GM23248 (cell line): ENCODE measurements at places on chromosomes 3 and 15. TPM values are rescaled to one million over a fixed set of nuclear protein-coding genes. Genes with fewer than 3 reads are reported as not detected.

DNA sequence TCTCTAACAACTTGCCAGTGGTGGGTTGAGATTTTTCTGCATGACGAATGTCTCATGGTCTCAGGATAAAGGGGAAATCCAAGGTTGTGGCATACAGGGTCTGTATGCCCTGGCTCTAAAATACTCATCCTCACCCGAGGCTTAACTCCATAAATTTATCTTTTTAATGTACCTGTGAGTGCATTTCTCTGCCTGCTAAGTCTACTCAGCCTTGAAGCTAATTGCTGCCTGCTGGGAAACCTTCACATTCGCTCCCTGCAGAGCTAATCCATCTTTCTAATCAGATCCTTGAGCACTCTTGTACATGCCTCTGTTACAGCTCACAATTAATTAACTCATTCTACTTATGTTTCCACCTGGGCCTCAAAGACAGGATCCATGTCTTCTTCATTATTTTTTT, 93.8 kb downstream of the CMSS1 start:
- H3K27ac ChIP-seq: no peak overlapping the region
- no peaks in the 10 kb centered on the region for H3K27me3 ChIP-seq
- H3K36me3 ChIP-seq: no peaks in the 10 kb centered on the region

- peak; percentile 64 for DNase-seq
- H3K27me3 ChIP-seq: no peaks in the 10 kb centered on the region
- peaks cover 64% of the 10 kb centered on the region for H3K36me3 ChIP-seq
- peak overlapping the region; percentile 46 for H3K27ac ChIP-seq
- H3K4me3 ChIP-seq: no peak overlapping the region
Measured at GRCh38 chr15:66498501-66499386, 1.2 kb upstream of the SNAPC5 start.

- no peak for DNase-seq
- H3K4me1 ChIP-seq: peaks cover 10% of the 10 kb centered on the region
- no peak overlapping the region for H3K27ac ChIP-seq
- H3K4me3 ChIP-seq: no peak overlapping the region
- H3K27me3 ChIP-seq: no peaks in the 10 kb centered on the region
Measured at GRCh38 chr15:33016405-33017024, 178.0 kb downstream of the FMN1 start.

DNA sequence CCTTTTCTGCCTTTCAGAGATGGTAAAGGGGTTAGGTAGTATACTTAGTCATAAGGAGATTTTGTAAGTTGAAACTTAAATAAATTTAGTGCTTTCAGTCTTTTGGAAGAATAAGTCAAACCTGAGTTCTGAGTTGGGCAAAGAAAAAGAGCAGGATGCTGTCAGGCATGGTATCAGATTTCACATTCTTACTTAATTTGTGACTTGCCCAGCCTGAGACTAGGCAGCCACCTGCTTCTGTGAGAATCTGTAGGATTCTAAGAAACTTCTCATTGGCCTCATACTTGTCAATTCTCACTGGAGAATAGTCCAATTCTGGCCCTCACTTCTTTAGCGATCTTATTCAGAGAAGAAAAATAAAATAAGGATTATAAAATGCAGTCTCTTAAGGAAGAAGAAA, 577.5 kb downstream of the DIPK2A start:
- no peaks in the 10 kb centered on the region for H3K4me1 ChIP-seq
- no peak for DNase-seq
- H3K27me3 ChIP-seq: no peaks in the 10 kb centered on the region
- no peak overlapping the region for H3K27ac ChIP-seq
- H3K4me3 ChIP-seq: no peak overlapping the region

DNA sequence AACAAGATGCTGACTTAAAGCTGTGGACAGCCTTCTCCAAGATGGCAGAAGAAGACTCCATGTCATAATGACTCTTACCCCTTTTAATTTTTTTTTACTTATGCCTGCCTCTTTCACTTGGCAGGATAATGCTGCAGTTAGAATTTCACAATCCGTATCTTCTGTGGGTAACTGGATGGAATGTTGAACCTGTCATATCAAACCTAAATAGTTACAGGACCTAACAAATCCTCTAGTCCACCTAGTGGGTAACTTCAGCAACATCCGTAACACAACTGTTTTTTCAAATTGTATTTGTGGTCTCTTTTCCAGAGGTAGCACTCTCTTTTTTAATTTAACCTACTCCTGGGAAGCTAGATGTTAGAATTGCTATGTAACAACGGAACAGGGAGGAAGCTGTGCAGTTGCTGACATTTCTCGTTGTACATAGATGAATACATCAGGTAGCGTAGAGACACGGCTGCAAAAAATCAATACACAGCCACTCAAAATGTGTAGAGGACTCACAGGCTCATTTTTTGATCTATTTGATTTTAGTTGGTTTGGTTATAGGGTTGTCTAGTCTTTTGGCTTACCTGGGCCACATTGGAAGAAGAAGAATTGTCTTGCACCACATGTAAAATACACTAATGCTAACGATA, 43.9 kb upstream of the TRPM1 start:
- DNase-seq: no peak
- no peaks in the 10 kb centered on the region for H3K4me1 ChIP-seq
- H3K27me3 ChIP-seq: no peaks in the 10 kb centered on the region
- H3K4me3 ChIP-seq: no peak overlapping the region
- H3K36me3 ChIP-seq: no peaks in the 10 kb centered on the region
- H3K27ac ChIP-seq: no peak overlapping the region

GRCh38 chr3:194109192-194109863, 26.6 kb upstream of the HES1 start:
- DNase-seq: no peak
- H3K4me1 ChIP-seq: no peaks in the 10 kb centered on the region
- no peak overlapping the region for H3K27ac ChIP-seq
- peaks cover 26% of the 10 kb centered on the region for H3K27me3 ChIP-seq

DNA sequence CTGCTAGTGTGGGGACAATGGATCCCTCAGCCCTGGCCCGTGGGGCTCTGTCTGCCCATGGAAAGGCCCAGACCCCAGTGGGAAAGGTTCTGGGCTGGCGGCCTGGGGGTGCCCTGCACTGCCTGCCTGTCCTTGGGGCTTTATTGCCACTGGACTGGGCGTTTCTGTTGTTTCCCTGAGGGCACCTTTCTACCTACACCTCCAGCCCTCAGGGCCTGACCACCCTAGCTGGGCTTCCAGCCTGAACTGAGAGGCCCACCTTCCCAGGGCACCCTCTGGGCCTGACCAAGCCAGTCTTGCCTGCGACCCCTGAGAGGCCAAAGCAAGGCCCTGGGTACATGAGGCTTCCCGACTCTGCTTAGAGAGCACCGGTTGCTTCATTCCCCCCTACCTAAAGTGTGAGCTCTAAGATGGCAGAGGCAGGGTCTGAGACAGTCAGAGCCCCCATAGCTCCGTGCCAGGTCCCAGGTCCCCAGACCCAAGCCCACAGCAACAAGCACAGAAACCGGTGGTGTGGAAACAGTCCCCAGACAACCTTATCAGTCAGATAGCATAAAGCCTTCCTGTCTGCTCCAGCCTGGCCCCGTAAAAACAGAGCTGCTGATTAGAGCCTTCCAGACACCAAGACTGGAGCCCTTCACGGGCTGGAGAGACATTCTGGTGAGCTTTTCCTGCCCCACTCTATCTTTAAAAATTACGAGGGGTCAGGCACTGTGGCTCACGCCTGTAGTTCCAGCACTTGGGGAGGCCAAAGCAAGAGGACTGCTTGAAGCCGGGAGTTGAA, 102.8 kb downstream of the CHSY1 start:
- no peaks in the 10 kb centered on the region for H3K4me1 ChIP-seq
- no peaks in the 10 kb centered on the region for H3K36me3 ChIP-seq
- no peak overlapping the region for H3K27ac ChIP-seq
- H3K4me3 ChIP-seq: no peak overlapping the region

DNA sequence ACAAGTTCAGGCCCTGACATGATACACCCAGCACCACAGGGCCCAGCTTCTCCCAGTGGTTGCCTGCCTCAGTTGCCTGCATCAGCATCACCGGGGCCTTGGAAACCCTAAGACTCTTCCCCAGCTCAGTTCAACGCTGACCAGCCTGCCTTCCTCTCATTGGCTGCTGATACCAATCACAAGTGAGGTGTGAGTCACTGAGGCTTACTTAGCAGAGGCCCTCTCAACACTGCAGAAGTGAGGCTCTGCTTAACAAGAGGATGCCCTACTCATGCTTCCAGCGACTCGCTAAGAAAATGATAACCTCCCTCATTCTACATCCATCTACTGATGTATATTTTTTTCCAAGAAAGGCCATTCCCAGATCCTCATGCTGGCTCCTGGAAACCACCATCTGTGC, 151.9 kb downstream of the ADAMTS17 start:
- no peak overlapping the region for H3K27ac ChIP-seq
- H3K4me1 ChIP-seq: no peaks in the 10 kb centered on the region
- H3K27me3 ChIP-seq: no peaks in the 10 kb centered on the region
- no peak for DNase-seq

DNA sequence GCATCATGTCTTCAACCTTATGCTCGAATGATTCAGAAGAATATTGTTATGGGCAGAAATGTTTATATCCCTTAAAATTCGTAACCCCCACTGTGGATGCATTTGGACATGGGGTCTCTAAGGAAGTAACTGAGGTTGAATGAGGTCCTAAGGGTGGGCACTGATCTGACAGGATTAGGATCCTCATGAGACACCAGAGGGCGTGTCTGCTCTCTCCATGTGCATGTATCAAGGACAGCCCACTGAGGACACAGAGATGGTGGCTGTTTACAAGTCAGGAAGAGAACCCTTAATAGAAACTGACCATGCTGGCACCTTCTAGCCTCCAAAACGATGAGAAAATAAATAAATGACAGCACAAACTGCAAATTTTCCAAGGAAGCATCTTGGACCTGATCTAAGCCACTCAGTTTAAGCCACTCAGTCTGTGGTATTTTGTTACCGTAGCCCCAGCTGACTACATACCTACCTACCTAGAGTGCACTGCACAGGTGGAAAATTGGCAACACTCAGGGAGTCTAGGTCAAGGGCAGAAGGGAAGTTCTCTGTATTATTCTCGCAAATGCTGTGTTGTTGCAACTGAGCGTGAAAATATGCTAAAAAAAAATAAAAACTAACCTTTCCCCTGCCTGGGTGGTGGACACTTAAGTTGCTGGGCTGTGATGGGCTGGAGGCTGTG, 126.6 kb downstream of the TJP1 start:
- DNase-seq: no peak
- no peaks in the 10 kb centered on the region for H3K27me3 ChIP-seq
- peaks cover 9% of the 10 kb centered on the region for H3K4me1 ChIP-seq
- H3K36me3 ChIP-seq: peaks cover 27% of the 10 kb centered on the region; the same call in 1 of the 2 replicates
- H3K27ac ChIP-seq: no peak overlapping the region

DNA sequence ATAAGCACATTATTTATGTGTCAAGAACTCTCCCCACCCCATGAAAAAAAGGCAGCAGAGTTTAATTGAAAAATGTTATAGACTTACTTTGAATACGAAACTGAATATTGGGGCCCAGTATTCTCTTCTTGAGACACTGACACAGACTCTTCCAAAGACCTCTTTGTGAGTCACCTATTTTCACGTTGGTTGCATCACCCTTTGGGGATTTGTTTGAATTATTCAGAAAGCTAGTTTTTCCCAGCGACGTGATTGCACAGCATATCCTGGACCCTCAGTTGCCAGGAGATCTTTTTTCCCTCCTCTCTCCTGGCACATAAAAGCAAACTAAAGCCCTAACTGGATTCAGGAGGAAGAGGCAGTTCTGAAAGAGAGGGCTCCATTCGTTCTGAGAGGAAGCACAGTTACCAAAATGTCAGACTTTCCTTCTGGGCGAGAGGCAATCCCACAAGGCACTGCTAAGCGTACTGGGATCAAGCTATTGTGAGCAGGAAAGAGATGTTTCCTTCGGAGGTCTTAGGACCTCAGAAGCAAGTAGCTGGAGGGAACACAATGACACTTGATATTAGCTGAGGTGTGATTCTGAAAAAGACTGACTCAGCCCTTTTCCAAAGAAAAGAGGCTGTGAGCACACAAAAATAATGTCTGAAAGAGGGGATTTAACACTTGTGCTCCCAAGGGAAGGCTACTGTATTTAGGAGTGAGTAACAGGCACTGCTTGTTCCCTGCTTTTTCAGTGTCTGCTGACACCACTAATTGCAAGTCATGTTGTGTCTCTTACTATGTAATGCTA, 65.8 kb upstream of the CADPS start:
- no peaks in the 10 kb centered on the region for H3K27me3 ChIP-seq
- peak overlapping the region; percentile 59 for H3K27ac ChIP-seq
- H3K4me1 ChIP-seq: peaks cover 12% of the 10 kb centered on the region
- no peaks in the 10 kb centered on the region for H3K36me3 ChIP-seq

GRCh38 chr3:134869153-134869726, 74.2 kb downstream of the EPHB1 start:
- H3K27ac ChIP-seq: no peak overlapping the region
- no peaks in the 10 kb centered on the region for H3K36me3 ChIP-seq
- no peaks in the 10 kb centered on the region for H3K27me3 ChIP-seq
- H3K4me1 ChIP-seq: no peaks in the 10 kb centered on the region
- DNase-seq: no peak
- H3K4me3 ChIP-seq: no peak overlapping the region

GRCh38 chr15:61116825-61117224, 112.3 kb downstream of the RORA start:
- no peak overlapping the region for H3K4me3 ChIP-seq
- H3K27me3 ChIP-seq: no peaks in the 10 kb centered on the region
- no peaks in the 10 kb centered on the region for H3K36me3 ChIP-seq
- DNase-seq: no peak
- peaks cover 13% of the 10 kb centered on the region for H3K4me1 ChIP-seq

- H3K27me3 ChIP-seq: no peaks in the 10 kb centered on the region
- H3K27ac ChIP-seq: peak overlapping the region; percentile 97
- peak; percentile 39 for DNase-seq
- peak overlapping the region; percentile 98 for H3K4me3 ChIP-seq
Measured at GRCh38 chr3:133575086-133575485, 1.6 kb downstream of the CDV3 start.

- H3K27me3 ChIP-seq: peaks cover 17% of the 10 kb centered on the region
- peak; percentile 89 for DNase-seq
- peak overlapping the region; percentile 37 for H3K27ac ChIP-seq
- H3K4me3 ChIP-seq: no peak overlapping the region
Measured at GRCh38 chr3:63328365-63328764, 50.3 kb downstream of the SYNPR start.

GRCh38 chr15:59244337-59244736, 37.7 kb downstream of the LDHAL6B start:
- no peaks in the 10 kb centered on the region for H3K4me1 ChIP-seq
- DNase-seq: no peak
- H3K36me3 ChIP-seq: peaks cover 25% of the 10 kb centered on the region
- H3K27me3 ChIP-seq: no peaks in the 10 kb centered on the region

DNA sequence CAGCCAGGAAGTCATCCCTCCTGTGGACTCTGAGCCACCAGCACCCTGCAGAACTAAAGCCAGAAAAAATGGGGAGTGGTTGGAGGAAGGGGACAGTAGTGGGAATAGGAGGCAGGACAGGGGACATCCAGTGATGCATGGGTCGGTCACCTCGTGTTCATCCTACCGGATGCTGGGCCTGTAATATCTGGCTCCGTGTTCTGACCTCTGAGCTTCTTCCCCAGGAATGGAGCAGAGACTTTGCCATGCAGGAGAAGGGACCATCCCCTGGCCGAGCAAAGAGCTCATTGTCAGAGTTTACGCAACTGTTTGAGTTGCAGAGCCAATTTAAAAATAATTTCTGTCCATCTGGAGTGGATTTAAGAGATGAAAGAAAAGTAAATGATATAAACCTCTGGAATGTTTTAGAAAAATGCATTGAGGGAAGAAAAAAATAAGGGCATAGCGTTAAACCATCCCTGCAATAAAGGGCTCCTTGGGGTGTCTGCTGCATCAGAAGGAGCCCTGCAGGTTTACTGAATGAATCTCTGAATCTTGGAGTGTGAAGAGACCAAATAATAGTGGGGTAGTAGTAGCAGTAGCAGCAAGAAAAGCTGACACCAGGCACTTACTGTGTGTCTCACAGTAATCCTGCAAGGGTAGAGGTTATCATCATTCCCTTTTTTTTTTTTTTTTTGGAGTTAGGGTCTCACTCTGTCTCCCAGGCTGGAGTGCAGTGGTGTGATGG, 70.9 kb downstream of the AAGAB start:
- peaks cover 19% of the 10 kb centered on the region; the same call in 1 of the 2 replicates for H3K36me3 ChIP-seq
- H3K4me1 ChIP-seq: peaks cover 62% of the 10 kb centered on the region
- DNase-seq: peak; percentile 89

The HCLS1 gene
- 28.6 and 29.8 TPM in 2 replicates for total RNA-seq

The CCRL2 gene
- total RNA-seq: not detected in 2 replicates

The SHC4 gene
- total RNA-seq: 0.43 and 0.76 TPM in 2 replicates
